Osteoblast (primary cell): ENCODE measurements at places on chromosomes 16 and 17.

- DNase-seq = no peak
Measured at GRCh38 chr17:59502800-59503199, 62.6 kb upstream of the DHX40 start.

GRCh38 chr17:40171750-40172149 is 5.5 kb upstream of the RAPGEFL1 start:
- DNase-seq = peak; percentile 60

- DNase-seq = peak; percentile 45
Measured at GRCh38 chr17:17342242-17342945, 39.2 kb downstream of the NT5M start.

DNA sequence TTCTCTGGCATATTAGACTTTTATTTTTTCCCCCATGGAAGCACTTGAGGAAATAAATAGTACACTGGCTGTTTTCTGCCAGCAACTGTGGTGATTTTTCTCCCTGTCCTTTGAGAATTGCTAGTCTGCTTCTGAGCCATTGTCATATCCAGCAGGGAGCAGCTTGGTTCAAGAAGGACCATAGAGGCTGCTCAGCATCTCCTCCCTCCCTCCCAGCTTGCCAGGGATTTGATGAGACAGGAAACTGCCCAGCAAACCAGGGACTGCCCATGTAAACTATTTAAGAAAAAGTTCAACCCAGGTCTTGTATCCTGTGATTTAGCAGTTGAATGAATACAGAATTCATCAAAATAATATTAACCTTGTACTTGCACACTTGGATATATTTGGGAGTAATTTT is 39.5 kb downstream of the CYB5B start:
- DNase-seq = no peak

DNA sequence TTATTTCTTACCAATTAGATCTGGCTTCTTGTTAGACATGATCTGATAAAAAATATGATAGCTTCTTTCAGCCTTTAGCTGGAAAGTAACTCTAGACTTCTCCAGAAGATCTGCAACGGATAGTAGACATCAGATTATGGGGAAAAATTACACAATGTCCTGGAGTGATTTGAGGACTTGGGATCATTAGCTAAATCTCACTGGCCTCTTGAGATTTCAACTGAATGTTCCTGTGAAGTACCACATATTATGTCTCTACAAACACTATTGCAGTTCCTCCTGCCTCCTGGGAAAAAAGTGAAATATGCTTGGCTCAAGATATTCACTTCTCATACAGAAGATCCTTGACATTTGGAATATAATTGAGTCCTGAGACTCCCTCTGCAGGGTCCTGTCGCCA is 5.5 kb downstream of the MYH1 start:
- DNase-seq = no peak

DNA sequence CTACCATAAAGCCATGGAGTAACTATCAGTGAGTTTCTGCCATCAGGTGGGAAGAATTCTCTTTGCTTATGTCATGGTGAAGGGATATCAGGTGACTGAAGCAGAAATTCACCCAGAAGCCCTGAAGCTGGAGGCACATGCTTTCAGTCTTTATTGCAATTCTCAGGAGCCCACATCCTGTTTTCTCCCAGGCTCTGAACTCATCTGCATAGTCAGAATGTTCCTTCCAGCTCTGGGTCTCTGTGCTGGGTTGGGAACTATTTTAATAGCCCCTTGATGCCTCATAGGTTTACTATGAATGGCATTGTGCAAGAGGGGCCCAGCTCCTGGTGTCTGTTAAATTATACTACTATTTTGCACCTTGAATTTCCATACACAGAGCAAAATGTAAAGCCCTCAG is 198.4 kb upstream of the SOX9 start:
- DNase-seq = peak; percentile 43

- DNase-seq = no peak
Measured at GRCh38 chr17:76630151-76630550, 13.4 kb downstream of the ST6GALNAC1 start.
